Activated CD4-positive, alpha-beta T cell treated with anti-CD3 and anti-CD28 coated beads, Interleukin-2, amount 50 U/mL, for 16 hours (primary cell): ENCODE measurements at places on chromosomes 6 and 20.

GRCh38 chr6:101826678-101827077, 433.2 kb downstream of the GRIK2 start:
- DNase-seq = no peak

- no peak for DNase-seq
Measured at GRCh38 chr6:25142506-25142905, 136.7 kb upstream of the CARMIL1 start.

DNA sequence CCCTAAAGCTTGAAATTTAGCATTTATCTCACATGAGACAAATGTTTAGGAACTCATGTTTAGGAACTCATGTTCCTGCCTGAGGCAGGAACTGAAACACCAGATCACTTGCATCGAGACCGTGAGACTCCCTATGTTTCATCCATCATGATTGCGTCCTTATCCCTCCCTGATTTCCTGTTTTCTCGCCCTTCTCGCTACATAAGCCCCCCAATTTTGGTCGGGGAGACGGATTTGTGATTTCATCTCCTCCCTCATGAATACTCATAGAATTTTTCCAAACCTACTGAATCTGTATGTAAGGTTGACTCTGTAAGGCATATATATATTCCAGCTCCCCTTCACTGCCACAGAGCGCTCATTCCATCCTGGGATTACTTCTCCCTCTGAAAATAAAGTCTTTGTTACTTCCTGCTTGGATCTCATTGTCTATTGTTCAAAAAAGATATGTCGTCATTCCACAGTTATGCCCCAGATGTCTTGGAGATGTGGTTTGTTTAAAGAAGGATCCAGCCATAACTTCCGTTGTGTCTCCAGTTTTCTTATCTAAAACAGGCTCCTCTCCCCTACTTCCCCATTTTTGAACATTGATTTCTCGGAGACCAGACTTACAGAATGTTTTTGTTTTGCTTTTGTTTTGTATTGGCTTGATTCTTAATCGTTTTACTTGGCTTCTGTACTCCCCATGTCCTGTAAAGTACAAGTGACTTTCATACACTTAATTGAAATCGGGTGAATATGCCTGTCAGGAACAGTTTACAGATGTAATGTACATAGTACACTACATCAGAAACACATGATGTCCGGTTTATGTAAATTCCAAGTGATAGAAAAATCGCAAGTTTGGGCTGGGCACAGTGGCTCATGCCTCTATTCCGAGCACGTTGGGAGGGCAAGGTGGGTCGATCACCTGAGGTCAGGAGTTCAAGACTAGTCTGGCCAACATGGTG, 118.7 kb downstream of the HFE start:
- DNase-seq = no peak

DNA sequence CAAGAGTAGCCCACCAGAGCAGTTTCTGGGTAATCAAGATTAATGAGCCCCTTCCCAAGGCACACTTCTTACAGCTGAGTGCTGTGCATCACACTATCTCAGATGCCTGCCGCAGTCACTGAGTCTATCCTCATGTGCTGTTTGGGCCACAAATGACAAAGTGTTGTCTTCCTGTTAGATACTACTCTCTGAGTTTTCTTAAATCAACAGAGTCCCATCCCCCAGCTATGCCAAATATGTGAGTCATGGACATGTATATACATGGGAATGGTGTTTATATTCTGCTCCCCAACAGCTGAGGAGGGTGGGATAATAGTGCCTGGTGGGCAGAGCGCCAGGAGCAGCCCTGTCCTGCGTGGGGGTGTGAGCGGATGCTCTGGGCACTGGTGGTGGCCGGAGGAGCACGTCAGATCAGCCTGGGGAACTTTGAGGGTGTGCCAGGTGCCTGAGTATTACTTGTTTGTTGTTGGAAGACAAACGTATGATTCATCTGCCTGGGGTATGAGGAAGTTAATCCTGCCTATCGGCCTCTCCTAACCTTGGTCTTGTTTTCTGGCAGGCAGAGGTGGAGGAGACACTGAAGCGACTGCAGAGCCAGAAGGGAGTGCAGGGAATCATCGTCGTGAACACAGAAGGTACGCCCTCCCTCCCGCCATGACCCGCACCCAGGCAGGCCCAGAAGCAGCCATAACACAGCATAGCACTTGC, 9.6 kb downstream of the DYNLRB1 start:
- no peak for DNase-seq

DNA sequence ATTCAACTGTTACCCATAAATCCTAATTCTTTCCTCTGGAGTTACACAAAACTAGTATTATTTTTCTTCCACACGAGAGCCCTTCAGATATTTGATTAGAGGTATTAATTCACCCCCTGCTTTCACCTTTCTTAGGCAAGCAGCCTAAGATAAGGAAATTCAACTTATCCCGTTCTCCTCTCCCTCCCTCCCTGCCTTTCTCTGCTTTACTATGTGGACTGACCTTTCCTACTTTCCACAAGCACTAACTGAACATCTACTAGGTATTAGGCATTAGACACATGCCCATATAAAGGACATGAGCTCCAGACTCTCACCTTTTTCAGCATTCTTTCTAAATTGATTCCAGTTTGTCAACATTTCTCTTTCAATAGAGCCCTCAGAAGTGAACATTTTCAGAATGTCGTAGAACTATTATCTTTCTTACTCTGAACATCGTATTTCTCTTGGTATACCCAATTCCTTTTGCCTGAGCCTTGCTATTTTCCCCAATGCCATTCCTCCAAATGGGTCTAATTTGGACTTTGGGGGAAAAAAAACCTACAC, 16.5 kb downstream of the ELOVL2 start:
- no peak for DNase-seq

DNA sequence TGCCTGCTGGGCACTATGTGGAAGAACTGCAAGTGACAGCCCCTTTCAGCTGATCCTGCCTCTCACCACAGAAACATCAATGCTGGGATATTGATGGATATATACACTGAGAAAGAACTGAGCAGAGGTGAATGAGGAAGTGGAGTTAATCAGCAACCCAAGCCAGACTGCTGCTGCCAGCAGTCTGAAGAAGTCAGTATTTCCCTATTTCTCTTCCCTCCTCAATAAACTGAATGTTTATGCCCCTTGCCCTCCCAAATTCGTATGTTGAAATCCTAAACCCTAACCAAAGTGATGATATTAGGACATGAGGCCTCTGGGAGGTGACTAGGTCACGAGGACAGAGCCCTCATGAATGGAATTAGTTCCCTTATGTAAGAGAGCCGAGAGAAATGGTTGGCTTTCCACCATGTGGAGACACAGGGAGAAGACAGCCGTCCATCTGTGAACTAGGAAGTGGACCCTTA, 76.3 kb downstream of the CDK19 start:
- DNase-seq = no peak

- DNase-seq = no peak
Measured at GRCh38 chr6:140576004-140576555, 1201.6 kb upstream of the CITED2 start.

DNA sequence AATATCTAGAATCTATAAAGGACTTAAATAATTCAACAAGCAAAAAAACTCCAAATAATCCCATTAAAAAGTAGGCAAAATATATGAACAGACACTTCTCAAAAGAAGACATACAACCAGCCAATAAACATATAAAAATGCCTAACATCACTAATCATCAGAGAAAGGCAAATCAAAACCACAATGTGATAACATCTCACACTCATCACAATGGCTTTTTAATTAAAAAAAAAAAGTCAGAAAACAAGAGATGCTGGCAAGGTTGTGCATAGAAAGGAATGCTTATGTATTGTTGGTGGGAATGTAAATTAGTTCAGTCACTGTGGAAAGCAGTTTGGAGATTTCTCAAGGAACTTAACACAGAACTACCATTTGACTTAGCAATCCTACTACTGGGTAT, 979.6 kb upstream of the MAP3K7 start:
- no peak for DNase-seq

GRCh38 chr20:37544386-37544785, 16.7 kb upstream of the BLCAP start:
- no peak for DNase-seq

GRCh38 chr20:51187261-51187660, 164.4 kb upstream of the KCNG1 start:
- no peak for DNase-seq

GRCh38 chr20:50921803-50922501, 9.3 kb downstream of the ADNP start:
- DNase-seq = no peak

- no peak for DNase-seq
Measured at GRCh38 chr20:63591147-63591533, 17.1 kb upstream of the HELZ2 start.

GRCh38 chr20:444117-444516, 18.2 kb downstream of the TBC1D20 start:
- DNase-seq = no peak

DNA sequence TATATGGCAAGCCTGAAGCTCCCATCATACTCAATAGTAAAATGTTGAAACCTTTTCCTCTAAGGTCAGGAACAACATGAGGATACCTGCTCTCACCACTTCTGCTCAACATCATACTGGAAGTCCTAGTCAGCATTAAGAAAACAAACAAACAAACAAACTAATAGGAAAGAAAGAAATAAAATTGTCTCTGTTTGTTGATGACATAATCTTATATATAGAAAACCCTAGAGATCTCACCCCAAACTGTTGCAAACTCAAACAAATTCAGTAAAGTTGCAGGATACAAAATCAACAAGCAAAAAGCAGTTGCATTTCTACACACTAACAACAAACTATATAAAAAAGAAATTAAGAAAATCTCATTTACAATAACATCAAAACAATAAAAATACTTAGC, 20.5 kb downstream of the TTLL2 start:
- DNase-seq = no peak

GRCh38 chr20:3014179-3014578, 29.2 kb upstream of the GNRH2 start:
- DNase-seq = peak; percentile 49

DNA sequence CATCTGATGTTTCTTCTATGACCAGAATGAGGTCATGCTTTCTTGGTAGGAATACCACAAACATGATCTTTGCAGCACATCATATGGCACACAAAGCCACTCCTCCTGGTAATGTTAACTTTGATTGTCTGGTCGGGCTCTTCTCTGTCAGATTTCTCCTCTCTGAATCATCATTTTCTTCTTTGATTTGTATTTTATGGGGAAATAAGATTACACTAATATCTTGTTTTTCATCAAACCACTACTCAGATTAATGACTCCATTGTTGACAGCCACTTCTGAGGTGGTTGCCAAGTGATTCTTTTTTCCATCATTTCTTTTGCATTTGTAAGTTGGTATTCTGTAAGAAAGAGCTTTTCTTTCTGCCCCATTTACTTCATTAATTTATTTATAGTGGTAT, 29.5 kb downstream of the TRMT11 start:
- DNase-seq = no peak

- no peak for DNase-seq
Measured at GRCh38 chr20:35942243-35942642, 12.1 kb downstream of the SCAND1 start.

- DNase-seq = no peak
Measured at GRCh38 chr20:64196309-64196708, 32.1 kb downstream of the MYT1 start.

- no peak for DNase-seq
Measured at GRCh38 chr6:89024456-89024855, 56.1 kb upstream of the PNRC1 start.

GRCh38 chr20:31559704-31560093, 45.4 kb upstream of the ID1 start:
- DNase-seq = no peak

GRCh38 chr6:6317825-6318733, 2.4 kb downstream of the F13A1 start:
- DNase-seq = no peak

DNA sequence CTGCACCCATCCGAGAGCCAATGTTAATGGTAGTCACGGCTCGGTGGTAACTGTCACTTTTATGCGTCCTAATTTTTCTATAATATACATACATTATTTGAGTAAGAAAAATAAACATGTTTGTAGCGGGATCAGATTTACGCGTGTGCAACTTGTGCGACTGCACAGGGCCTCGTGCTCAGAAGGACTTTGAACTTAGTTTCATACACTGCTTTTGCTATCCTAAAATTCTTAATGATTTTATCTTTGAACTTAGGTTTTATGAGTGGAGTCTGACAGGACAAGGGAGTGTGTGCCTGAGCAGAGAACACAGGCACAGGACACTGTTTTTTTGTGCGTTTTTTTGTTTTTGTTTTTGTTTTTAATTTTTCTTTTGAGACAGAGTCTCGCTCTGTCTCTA, 189.7 kb downstream of the NFATC2 start:
- no peak for DNase-seq

DNA sequence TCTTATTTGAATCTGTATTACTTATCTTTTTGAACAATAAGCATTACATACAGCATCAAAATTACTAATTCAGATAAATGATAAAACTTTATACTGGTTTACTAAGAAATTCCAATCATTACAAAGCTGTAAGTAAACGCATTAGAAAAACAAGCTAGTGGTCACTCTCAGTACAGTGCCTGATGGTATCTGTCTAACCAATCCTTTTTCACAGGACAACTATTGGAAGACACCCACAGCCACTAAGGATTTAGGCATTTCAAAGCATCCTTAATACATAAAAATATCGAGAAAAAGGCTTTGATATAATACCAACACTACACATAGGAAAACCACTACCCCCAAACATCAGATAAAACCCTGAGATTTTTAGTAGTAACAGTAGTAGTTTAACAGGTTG, 2.6 kb downstream of the CD164 start:
- DNase-seq = no peak

DNA sequence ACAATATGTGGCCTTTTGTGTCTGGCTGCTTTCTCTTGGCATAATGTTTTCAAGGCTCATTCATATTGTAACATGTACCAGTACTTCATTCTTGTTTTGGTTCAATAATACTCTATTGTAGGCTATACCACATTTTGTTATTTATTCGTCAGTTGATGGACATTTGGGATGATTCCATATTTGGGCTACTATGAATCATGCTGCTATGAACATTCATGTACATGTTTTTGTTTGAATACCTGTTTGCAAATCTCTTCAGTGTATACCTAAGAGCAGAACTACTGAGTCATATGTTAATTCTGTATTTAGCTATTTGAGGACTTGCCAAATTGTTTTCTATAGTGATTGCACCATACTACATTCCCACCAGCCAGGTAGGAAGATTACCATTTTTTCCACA, 259.9 kb downstream of the GMPR start:
- DNase-seq = no peak

- no peak for DNase-seq
Measured at GRCh38 chr6:49913636-49914375, 47.5 kb upstream of the CRISP1 start.

DNA sequence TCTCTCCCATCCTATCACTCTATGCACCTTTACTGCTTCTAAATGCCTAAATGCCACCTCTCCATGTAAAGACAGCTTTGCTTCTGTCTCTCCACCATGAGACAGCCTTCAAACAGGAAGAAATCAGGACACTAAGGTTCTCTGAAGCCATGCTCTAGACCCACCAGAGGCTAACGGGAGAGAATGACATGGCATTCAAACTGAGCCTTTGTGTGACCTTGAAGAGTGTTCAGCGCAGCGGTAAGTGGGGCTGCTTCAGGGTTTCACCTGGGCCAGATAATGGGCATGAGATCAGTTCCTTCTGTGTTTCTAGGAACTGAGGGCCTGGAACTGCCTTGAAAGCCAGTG, 20.1 kb downstream of the FAM50B start:
- DNase-seq = no peak

GRCh38 chr6:125753218-125753936, 3.9 kb downstream of the HEY2 start:
- no peak for DNase-seq
